Activated T-helper 17 cell treated with anti-CD3 and anti-CD28 coated beads, Interleukin-2, amount 50 U/mL, for 72 hours (primary cell): ENCODE measurements at places on chromosomes 7 and 10. TPM values are rescaled to one million over a fixed set of nuclear protein-coding genes. Genes with fewer than 3 reads are reported as not detected.

Gene ZNF365
- 0.15 TPM for total RNA-seq

Gene GFRA1
- not detected for total RNA-seq

DNA sequence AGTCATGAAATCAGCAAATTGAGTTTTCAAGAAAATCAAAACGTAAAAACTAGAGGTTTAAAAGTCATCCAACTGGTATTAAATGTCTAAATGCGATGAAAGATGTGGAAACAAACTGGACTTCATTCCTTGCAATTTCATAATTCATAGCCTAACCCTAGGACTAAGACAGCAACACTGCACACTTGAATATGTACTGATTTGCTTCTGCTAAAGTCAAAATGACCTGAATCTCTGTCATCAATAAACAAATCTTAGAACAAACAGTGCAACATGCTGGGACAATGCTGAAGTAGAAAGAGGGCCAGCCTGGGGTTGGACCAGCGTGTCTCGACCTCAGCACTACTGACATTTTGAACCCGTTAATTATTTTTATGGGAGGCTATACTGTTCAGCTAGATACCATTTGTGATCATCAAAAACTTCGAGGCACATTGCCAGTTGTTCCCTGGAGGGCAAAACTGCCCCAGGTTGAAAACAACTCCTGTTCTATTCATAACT is 47.1 kb downstream of the MYOF start:
- ATAC-seq: no peak

Gene PDZD7
- 0.48 TPM for total RNA-seq

DNA sequence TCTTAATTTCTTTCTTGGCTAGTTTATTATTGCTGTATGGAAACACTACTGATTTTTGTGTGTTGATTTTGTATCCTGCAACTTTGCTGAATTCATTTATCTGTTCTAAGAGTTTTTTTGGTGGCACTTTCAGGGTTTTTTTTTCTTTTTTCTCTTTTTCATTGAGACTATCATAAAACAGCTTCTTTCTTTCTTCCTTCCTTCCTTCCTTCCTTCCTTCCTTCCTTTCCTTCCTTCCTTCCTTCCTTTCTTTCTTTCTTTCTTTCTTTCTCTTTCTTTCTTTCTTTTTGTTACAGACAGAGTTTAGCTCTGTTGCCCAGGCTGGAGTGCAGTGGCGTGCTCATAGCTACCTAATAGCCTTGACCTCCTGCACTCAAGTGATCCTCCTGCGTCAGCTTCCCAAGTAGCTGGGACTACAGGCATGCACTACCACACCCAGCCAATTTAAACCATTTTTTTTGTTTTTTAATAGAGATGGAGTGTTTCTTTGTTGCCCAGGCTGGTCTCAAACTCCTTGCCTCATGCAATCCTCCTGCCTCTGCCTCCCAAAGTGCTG is 72.3 kb downstream of the ZNF503 start:
- no peak for ATAC-seq

- ATAC-seq: no peak
These were observed 253.7 kb downstream of the ANKRD7 start for GRCh38 chr7:118478236-118478635.

DNA sequence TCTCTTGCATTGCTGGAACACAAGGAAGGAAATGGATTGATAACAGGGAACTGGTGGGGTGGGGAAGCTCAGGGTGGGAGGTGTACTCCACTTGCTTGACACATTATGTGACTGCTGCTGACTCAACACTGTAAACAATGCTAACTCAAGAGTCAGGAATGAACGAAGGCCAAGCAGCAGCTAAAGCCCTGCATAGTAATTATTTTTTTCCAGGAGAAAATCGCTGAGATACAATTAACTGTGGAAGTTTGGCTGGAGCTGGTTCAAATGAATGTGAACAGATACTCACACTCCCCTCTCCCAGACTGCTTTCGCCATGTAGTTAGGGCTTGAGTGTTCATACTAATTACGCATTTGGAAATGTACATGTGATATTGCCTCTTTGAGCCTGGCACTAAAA is 170.9 kb upstream of the AOAH start:
- ATAC-seq: no peak
